ENCODE measurements at places on chromosomes 11 and 22.

GRCh38 chr11:79220171-79220570, 220.7 kb downstream of the TENM4 start:
- DNase-seq: no peak

DNA sequence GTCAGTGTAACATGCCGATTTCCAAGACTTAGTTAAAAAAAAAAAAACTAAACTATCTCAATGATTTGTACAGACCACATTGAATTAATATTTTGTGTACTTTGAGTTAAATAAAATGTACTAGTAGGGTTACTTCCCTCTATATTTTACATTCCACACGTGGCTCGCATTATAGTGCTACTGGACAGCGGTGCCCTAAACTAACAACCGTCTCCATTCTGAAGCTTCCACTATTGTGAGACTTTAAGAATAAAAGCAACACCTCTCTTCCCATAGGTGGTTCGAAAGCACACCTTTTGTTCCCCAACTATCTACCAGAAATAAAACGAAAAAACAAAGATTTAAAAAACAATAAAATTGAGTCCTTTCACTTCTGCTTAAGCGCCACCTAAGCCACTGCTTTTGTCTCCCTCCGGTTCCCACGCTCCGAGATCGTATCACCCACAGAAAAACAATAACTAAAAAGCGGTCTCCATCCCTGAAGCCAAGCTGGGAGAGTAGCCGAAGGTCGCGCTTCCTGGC, 380 bp upstream of the TTC17 start:
- no peak for DNase-seq

- no peak for DNase-seq
Measured at GRCh38 chr11:104410336-104410735, 246.4 kb upstream of the PDGFD start.

DNA sequence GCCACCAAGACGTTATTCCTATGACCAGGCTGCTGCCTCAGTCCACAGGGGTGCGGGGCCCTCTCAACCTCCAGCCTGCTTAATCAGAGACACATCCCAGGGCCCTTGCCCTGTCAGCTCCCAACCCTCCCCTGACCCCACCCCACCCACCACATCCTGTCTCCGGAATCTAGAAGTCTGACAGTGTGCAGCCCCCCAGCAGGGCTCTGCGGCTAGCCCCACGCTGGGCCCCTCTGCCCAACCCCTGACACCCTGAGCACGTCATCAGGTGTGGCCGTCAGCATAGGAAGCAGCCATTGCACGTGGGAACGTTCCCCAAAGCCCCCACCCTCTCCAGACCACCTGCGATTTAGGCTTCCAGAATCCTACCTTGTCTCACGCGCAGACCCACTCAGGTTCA, 34.3 kb upstream of the IGSF9B start:
- no peak for DNase-seq

DNA sequence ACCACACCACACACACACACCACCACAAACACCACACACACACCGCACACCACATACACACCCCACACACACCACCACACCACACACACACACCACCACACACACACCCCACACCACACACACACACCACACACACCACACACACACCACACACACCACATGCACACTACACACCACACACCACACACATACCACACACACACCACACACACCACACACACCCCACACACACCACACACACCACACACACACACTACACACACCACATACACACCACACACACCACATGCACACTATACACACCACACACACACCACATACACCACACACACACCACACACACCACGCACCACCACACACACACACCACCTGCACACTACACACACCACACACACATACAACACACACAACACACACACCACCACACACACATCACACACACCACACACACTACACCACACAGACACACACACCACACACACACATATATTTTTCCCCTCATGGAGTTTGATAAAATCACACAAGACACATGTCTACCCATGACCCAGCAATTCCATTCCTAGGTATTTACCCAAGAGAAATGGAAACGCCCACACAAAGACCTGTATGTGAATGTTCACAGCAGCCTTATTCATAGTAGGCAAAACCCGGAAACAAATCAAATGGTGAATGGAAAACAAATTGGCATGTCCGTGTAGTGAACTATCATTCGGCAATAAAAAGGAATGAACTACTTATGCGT, 14.3 kb downstream of the CD5 start:
- DNase-seq: no peak

GRCh38 chr11:37505406-37505805, 907.4 kb upstream of the RAG2 start:
- no peak for DNase-seq

DNA sequence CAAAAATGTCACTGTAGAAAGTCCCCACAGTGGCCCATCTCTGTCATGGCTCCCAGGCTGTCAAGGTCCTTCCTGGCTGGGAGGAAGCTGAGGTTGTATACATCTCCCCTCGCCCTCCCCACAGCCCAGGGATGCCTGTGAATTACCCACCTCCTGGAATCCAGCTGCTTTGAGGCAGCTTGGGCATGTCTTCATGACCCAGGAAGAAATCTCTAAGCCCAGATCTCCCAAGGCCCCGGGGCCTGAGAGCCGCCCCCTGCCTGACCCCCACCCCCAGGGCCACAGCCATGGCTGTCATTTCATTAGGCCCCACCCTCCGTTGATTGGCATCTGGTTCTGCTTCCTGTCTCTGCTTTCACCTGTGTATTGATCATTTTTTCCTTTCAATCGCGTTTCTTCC, 207.5 kb downstream of the TBC1D22A start:
- no peak for DNase-seq

DNA sequence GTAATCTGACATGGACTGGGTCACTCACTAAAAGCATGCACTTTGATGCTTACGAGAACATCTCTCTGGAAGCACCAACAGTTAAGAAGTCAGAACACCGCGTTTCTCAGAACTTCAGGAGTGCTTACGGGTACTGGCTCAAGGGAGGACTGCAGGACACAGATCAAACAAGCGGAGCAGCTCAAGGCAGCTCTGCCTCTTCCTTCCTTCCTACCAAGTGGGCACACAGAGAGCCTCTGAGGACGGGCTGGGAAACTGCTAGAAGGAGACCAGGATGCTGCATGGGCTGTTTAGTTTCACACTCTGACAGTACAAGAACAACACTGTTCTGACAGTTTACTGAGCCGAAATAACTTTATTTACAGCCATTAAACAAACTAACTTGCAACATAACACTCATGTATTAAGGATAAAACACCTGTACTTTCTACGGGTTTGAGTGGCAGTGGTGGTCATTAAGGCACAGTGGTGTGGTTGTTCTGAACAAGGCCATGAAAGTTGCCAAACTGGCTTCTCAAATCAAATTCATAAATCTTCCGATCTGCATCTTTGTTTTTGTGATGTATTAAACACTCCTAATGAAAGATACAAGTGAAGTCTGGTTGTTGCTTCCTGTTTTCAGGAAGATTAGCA, 37.5 kb downstream of the ARFGAP3 start:
- no peak for DNase-seq

GRCh38 chr11:123509737-123510578, 79.9 kb downstream of the GRAMD1B start:
- DNase-seq: no peak

DNA sequence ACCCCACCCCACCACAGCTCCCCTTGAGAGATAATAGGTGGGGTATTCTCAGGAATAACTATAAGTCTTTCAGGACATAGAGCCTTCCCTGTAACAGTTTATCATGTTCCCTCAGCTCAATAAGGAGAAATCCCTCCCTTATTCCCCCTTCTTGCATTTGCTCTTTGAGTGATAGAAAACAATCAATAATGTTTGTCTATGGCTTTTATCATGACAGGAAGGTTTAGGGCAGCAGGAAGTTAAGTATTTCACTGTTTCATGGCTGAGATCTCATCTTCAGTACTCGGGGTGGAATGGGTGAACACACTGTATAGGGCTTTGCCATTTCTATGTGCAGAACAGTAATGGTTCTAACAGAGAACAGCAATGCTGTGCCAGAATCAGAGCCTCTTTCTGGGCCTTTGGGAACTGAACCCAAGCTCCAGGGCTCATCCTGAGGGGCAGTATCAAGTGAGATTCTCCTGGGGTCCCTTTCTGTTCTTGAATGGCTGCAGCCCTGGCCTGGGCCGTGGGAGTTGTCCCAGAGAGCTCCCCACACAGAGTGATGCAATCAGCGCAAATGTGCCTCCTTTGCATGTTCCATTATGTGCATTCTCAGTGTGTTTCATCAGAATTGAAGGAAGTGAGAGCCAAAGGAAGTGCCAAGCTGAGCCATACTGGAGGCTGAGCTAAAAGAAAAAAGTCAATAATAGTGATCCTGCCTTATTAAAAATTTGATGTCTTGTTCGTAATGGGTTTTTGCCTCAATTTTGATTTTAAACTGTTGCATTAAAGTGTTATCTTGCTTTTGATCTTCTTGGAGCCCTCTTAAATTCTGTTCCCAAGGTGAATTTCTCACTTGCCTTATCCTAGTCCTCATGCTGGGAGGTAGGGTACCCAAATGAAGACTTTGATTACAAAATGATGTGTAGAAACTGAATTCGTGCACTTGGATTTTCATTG, 2.9 kb upstream of the CYP2R1 start:
- no peak for DNase-seq

GRCh38 chr11:76799066-76799804, 16.1 kb downstream of the TSKU start:
- DNase-seq: no peak

DNA sequence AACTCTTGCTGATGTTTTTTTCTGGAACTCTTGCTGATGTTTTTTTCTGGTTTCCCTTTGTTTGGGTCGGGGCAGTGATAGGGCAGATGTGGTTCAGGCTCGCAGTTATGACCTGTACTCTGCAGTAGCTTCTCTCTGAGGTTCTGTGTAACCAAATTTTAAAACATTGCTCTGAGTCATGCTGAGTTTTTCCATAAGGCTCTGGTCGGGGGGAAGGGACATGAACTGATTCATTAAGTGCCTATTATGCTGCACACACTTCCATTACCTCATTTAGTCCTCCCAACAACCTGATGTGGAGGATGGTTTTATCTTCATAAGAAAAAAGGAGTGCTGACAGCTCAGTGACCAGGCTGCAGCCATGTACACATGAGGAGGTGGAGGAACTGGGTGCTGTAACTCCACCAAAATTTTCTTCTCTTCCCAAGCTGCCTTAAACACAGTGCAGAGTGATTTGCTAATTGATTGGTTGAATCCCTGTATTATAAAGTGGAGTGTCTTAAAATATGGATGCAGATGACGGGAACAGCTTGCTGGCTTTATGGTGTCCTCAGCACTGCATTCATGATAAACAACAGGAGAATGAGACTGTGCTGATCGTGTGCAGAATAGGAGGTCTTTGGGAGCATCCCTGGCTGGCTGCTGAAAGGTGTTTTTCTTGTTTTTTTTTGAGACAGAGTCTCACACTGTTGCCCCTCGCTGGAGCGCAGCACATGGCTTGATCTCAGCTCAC, 19.1 kb downstream of the TNRC6B start:
- no peak for DNase-seq

DNA sequence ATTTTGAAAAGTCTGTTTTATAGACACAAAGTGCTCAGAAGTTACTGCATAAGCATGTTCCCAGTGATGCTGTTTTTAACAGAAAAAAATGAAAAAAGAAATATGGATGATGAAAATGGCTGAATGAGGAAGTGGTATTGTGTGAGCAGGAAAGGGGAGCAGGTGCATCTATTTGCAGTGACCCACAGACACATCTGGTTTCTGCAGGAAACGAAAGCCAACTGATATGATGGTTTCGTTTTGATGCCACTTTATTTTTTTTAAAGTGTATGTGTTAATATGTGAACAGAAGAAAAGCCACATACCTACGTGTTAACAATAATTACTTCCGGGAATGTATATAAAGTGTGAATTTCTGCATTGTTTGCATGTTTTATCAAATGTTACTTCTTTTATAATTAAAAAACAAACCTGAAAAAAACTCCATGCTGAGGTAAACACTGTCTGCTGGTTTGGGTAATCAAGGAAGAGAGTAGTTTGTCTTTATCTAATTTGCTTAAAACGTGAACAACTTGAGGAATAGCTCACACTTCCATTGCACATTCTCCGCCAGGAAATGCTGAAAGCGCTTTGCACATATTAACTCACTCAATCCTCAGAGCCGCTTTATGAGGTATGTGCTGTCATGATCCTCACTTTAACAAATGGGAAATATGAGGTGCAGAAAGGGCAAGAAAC, 1335.9 kb downstream of the TBC1D22A start:
- DNase-seq: no peak

GRCh38 chr11:64754124-64754918, 5.5 kb downstream of the PYGM start:
- DNase-seq: no peak

- no peak for DNase-seq
Measured at GRCh38 chr22:24695060-24695459, 79.5 kb downstream of the PIWIL3 start.

DNA sequence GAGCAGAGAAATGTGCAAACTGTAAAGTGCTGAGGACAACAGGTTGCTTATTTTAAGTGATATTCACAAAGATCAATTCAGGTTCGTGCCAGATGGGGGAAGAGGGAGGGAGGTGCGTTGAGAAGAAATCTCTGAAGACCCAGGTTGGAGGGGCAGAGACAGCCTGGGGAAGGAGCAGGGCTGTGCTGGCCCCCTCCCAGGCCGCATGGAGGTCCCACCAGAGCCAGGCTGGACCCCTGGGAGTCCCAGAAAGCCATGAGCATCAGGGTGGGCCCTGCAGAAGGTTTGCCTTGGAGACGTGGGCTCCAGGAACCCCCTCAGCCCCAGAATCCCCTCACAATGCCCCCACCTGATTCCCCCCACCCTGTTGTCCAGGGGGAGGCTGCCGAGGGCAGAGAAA, 47.4 kb downstream of the IGLL1 start:
- no peak for DNase-seq

GRCh38 chr22:32570501-32570900, 95.9 kb downstream of the FBXO7 start:
- DNase-seq: no peak

DNA sequence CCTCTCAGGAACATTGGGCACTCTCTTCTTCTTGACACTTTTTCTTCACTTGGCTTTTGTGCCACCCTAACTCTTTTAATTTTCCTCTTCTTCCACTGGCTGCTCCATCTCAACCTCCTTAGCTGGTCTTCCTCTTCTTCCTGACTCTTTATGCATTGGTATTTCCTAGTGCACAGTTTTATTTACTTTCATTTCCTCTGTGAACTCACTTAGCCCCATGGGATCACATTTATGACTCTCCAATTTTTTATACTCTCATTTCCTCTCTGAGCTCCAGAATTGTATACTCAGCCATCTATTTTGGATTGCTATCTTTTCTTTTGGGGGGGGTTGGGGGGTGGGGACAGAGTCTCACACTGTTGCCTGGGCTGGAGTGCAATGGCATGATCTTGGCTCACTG, 38.5 kb upstream of the LARGE1 start:
- no peak for DNase-seq

DNA sequence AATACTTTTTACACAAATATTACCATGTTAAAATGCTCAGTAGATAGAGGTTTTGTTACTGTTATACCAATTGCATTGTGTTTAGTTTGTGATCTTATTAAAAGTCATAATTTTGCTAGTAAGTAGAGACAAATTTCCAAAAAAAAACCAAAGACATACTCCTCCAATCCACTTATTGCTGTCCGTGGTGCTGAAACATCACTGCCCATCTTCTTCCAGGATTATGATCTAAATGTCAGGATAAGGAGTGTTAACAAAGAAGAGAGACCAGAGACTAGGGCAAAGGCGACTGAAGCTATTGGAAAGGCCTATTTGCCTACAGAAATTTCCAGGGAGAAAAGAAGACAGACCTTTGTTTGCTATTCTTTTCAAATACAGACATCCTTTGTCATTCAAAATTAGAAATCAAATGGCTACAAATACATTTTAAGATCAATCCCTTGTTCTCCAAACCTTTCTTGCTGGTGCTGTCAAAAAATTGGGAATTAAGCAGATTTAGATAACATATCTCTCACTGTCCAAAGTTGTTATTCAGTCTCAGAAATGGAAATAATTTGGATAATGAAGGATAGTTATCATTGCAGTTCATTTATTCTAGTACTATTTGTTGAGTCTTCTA, 199.7 kb downstream of the C11orf91 start:
- no peak for DNase-seq
